ENCODE measurements at places on chromosomes 5 and 9.

GRCh38 chr5:10485142-10485795, 43.6 kb downstream of the ROPN1L start:
- DNase-seq = peak; percentile 33

- DNase-seq = no peak
Measured at GRCh38 chr9:90204128-90204831, 438.3 kb downstream of the DIRAS2 start.

DNA sequence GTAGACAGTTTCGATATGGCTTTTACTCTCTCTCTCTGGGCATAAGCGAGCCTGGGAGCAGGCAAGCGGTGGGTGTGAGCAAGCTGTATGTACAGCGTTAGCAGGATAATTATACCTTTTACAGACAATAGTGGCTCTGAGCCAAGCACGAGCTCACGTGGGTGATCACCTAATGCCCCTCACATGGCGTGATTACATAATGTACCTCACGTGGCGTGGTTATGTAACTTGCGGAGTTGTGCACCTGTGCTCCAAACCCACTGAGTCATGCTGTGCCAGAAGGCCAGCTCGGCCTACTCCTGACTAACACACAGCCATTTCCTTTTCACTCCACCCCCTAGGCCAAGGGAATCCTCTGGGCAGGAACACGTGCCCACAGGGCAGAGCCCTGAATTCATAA, 797.2 kb downstream of the EFNA5 start:
- no peak for DNase-seq

DNA sequence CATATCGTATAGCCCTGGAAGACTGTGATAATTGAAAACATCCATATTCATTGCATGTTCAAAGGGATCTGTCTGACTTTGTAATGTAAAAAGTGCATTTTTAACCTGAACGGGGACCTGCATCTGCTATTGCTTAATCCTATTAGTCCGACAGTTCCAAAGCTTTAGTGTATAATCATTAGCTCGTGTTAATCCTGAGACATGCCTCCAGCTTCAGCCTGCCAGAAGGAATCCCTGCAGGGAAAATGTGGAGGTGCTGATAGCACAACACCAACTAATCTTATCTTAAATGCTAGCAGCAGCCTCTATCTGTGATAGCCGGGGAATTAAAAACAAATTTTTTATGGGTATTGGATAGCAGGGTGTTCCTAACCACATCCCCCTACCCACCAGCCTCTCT, 495.2 kb downstream of the TLE4 start:
- no peak for DNase-seq

DNA sequence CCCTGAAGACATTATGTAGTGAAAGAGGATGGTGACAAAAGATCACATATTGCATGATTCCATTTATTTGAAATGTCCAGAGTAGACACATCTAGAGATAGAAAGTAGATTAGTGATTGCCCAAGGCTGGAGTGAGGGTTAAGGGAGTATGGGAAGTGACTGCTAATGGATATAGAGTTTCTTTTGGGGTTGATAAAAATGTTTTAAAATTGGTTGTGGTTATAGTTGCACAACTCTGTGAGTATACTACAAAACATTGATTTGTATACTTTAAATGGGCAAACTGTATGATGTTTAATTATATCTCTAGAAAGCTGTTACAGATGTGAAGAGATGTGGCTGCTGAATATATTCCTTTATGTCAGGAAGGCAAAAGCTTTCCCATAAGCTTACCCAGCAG, 202.8 kb downstream of the CCDC171 start:
- DNase-seq = no peak

GRCh38 chr5:54317511-54318260, 7.3 kb upstream of the ARL15 start:
- no peak for DNase-seq

- DNase-seq = no peak
Measured at GRCh38 chr9:84314306-84314705, 26.3 kb downstream of the SLC28A3 start.

- no peak for DNase-seq
Measured at GRCh38 chr5:132370971-132371602, 1.6 kb downstream of the SLC22A5 start.

DNA sequence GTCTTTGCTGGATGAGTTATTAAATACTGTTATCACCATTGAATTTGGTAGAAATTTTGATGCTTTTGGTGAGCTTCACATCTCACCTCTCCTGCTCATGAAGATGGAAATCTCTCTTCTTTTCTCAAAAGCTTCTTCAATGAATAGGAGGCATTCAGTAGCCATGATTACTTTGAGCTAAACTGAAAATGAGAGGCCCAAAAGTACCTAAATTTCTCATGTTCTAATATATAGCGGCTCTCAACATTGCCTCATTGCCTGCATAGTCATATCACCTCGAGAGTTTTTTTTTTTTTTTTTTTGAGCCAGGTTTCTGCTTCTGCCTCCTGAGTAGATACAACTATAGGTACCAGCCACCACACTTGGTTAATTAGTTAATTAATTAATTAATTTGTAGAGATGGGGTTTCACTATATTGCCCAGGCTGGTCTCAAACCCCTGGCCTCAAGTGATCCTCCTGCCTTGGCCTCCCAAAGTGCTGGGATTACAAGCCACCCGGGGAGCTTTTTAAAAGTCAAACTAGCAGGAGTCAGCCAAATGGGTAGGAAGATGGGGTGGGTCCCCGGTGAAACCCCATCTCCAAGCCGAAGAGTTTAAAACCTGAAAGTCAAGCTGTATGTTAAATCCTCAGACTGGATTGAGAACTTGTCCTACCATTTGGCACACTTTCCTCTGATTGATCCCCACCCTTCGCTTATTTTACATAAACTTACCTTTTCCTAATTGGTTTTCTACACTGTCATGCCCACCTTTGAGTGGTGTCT, 169.0 kb downstream of the DOCK2 start:
- DNase-seq = no peak

DNA sequence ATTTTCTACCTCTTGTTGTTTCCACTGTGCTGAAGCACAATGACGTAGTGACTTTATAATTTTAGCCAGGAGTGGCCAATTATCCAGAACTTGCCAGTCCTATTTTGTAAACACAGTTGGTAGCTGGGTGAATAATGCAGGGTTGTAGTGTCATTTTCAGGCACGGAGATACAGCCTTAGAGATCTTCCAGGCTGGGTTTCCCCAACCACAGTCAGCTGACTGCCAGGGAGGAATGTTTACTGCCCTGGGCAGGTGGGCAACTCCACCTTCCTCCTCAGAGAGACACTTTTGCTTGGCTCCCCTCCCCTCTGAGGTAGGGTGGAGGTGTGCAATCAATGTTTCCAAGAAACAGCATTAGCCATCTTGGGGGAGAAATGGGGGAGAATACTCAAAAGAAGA, 228.1 kb upstream of the NR4A3 start:
- no peak for DNase-seq

GRCh38 chr5:132962429-132963021, 909 bp downstream of the AFF4 start:
- peak; percentile 62 for DNase-seq

- DNase-seq = no peak
Measured at GRCh38 chr9:74147906-74148305, 349.2 kb upstream of the RORB start.

Data from GM23338 (cell line).